ENCODE measurements at places on chromosomes 11 and 22. TPM values are rescaled to one million over a fixed set of nuclear protein-coding genes. Genes with fewer than 3 reads are reported as not detected.

The RAC2 gene
- total RNA-seq = 769 TPM

The TRABD gene
- total RNA-seq = 98.2 TPM

The OR10W1 gene
- not detected for total RNA-seq

The TCIRG1 gene
- total RNA-seq = 295 TPM

The WBP2NL gene
- total RNA-seq = 0.47 TPM

The DGCR6 gene
- total RNA-seq = 1.5 TPM

The FBXO3 gene
- total RNA-seq = 18.4 TPM

The OR8D1 gene
- not detected for total RNA-seq

Measured in activated naive CD4-positive, alpha-beta T cell treated with anti-CD3 and anti-CD28 coated beads, Interleukin-2, amount 50 U/mL, for 72 hours (primary cell).